ENCODE measurements at places on chromosomes 5 and 9.
A peak's percentile ranks its signal among the peaks of the same experiment; 100 is the strongest.

GRCh38 chr5:89083791-89084190 is 200.8 kb upstream of the MEF2C start:
- no peak for DNase-seq

GRCh38 chr5:111069839-111070238 is 1.7 kb upstream of the TSLP start:
- DNase-seq, result no peak

GRCh38 chr5:166938071-166938470 is 1353.4 kb upstream of the WWC1 start:
- DNase-seq, result no peak

DNA sequence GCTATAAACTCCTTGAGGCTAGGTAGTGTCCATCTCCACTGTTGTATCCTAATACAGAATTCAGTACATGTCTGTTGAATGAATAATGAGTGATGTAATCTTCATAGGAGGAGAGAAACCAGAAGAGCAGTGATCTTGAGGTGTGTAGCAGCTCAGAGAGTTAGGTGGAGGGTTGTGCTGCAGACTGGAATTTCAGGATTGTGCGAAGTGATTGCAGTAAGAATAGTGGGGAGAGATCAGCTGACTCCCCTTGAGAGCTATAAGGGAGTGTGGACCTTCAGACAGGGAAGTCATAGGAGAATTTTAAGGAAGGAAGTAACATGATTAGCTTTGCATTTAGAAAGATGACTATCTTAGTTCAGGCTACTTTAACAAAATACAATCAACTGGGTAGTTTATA is 4.4 kb downstream of the SNX24 start:
- DNase-seq, result peak; percentile 10

- DNase-seq, result no peak
Observed at GRCh38 chr9:129184219-129184524, 6.1 kb upstream of the IER5L start.

DNA sequence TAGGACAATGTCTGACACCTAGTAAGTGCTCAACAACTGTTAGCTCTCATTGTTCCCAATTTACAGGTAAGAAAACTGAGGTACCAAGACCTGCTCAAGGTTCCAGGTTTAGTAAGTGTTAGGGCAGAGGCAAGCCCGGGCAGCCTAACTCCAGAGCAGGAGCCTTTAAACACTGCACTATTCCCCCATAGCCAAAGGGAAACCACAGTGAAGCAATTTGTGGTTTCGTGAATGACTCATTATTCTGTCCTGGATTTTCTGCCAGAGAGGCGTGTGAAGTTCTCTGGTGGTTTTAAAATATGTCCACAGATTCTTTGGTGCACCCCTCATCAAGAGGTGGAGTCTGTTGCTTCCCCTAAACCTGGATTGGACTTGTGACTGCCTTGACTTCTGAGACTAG is 1.0 kb upstream of the MCC start:
- DNase-seq, result no peak

- no peak for DNase-seq
Observed at GRCh38 chr5:9045946-9046345, 499.9 kb downstream of the SEMA5A start.

DNA sequence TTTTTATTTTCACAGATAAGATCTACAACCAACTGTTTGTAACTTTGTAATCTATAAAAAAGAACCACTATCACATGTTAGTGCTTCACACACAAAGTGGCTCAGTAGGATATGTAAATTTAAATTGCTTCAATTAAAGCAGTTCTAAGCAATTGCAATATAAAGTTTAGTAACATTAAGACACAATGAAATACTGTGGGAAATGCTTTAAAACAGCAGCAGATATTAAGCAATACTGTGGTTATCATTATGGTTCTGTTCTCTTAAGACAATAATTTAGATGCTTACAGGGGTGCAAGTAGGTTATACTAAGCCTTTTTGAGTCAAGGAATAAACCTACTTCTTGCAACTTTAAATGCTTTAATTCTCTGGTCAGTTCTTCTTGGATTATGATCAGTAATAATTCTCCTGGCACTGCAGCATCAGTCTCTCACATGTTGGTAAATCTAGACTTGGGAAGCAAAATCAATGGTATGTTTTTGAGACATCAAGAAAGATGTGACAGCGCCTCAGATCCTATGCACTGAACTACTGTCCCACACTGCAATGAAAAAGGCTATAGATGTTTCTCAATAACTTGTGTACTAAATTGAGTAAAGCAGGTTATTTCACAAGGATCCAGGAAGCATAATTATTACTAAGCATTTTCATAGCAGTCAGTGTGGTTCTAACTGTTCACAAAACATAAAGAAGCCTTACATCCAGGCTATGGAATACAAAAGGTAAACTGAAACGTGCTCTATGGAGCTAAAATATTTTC is 338.7 kb upstream of the PDE4D start:
- DNase-seq, result no peak

DNA sequence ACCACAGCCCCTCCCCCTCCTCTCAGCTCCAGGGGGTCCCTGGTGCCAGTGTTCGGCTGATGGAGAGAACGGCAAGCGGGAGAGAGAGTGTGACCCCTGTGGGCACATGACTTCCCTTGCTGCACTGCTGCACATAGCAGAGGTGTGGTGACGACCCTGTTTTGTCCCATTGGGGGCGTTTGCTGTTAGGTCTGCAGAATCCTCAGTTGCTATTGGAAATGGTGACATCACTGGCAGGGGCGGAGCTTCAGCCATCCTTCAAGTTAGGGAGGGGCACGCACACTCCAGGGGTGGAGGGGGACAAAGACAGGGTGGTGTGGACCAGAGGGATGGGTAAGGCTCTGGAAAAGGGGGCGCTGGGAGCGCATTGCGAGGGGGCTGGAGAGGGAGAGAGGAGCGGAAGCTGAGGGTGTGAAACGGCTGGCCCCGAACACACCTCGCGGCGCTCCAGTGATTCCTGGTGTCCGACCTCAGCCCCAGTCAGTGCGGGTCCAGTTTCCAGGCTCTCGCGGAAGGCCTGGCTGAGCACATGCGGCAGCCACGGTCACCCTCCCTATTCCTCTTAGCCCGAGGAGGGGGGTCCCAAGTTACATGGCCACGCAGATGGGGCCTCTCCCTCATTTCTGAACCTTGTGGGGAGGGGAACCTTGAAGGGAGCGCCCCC is 764 bp upstream of the GRIN1 start:
- peak; percentile 80 for DNase-seq

DNA sequence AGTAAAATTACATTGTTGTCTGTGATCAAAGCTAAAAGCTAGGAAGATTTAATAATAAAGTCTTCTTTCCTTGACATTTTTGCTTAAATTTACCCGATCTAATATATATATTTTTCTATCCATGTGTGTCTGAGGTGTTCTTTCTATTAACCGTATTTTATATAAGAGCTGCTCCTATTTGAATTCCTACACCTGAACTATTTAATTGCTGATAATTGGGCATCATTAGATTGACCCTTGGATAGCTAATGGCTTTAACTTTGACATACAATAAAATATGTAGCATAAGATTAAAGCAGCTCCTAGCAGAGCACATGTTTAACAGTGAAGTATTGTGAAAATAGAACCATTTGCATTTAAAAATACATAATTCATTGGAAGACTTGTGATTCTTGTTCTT is 792.7 kb downstream of the MAT2B start:
- peak; percentile 35 for DNase-seq

DNA sequence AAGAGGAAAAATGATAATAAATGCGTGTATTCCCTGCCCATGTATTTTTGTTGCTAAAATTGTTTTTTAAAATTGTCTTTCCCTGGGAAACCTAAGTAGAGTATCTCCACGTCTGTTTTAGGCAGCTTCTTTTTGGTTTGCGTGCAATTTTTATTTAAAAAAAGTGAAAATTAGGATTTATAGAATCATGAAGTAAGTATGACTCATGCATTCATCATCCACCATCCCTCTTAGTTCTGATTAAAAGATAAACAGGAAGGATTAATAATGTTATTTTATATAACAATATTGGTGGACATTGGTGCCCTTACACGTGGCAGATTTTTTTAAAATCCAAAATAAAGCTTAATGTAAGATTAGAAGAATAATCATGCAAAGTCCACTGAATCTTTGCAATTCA is 358.7 kb downstream of the MED10 start:
- DNase-seq, result no peak

GRCh38 chr5:141717043-141717442 is 35.0 kb upstream of the ARAP3 start:
- DNase-seq, result no peak

- DNase-seq, result peak; percentile 91
Observed at GRCh38 chr9:11933926-11934325, 759.3 kb upstream of the TYRP1 start.

- no peak for DNase-seq
Observed at GRCh38 chr5:152601806-152602732, 197.0 kb upstream of the NMUR2 start.

DNA sequence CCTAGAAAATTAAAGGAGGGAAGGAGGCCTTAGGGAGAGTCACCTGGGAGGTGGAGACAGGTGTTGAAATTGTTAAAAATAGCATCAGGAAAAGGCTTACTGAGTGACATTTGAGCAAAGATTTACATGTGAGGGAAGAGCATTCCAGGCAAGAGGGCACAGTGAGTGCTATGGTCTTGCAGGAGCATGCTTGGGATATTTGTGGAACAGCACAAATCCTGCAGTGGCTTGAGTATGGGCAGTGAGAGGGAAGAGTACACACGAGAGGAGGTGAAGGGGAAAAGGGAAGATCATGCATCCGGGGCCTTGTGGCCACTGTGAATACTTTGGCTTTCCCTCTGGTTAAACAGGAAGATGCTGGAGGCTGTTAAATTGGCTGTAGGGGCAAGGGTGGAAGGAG is 36.6 kb downstream of the ACER2 start:
- DNase-seq, result no peak

GRCh38 chr9:89969156-89969675 is 364.4 kb downstream of the GADD45G start:
- peak; percentile 90 for DNase-seq

DNA sequence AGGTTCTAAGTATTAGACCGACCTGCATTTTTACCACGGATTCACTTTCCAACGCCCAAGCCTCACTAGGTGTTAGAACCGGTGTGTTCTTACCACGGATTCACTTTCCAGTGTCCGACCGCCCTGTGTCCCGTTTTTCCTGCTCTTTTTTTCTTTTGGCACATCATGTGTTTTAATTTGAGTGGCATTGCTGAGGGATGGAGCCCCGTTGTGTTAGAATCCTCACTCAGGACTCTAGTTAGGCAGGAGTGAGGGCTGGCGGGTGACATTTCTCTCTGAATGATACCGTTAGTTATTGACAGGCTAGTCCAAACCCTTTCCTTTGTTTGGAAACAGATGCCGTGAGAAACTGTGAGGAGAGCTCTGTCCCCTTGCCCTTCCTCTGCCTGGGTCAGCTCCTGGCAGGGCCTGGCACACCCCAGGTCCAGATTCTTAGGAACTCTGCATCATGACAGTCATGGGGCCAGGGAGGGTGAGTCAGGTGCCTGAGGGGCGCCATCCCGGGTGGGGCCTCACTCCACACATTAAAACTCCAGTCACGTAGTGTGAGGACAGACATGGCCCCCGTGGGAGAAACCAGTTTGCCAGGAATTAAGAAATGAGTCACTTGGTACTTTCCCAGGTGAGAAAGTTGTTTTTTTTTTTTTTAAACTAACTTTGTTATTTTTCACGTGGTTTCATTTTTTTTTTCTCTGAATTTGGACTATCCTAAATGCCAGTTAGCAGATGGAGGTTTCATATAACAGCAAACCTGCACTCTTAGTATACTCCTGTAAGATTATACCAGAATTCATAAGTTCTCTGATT is 15.8 kb downstream of the EXOC3 start:
- DNase-seq, result no peak

DNA sequence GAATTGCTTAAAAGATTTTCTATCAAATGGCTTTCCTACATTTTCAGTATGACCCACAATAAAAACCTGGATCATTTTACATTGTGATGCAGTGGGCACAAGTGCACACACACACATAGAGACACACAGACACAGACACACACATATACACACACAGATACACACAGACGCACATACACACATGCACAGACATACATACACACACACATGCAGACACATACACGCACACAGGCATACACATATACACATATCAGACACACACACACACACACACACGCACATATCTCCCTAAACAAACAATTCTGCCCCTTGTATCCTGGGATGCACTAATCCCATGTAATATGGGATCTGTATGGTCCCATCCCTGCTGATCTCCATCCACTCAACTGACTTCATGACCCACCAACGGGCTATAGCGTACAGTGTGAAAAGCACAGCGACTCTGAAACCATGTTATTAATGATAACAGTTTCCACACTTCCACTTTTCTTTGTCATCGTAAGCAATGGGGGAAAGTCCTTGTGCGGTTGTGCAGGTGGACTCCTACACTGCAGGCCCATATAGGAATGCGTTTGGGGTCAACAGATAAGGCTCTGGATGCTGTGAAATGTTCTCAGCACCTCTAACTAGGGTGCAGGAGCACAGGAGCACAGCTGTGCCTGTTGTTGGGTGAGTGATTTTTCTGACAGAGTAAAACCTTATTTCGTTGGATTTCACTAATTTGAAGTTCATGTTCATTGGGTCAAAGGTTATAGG is 52.7 kb downstream of the DAP start:
- no peak for DNase-seq

DNA sequence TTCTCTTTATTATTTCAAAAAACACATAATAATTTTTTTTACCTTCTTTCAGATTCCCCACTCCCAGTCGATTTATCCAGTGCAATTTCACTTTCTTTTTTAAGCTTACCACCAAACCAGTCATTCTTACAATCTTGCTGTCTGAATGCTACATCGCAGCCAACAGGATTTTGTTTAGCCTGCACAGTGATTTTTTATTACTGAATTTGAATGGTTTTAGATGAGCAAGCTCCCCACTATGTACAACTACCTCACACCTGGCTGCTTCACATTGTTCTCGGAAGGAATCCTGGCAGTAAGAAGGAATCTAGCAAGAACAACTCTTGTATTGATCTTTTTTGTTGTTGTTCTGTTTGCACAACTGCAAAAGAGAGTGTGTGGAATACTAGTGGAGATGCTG is 668.1 kb upstream of the WWC1 start:
- DNase-seq, result no peak
